ENCODE measurements at places on chromosomes 1 and 21. TPM values are rescaled to one million over a fixed set of nuclear protein-coding genes. Genes with fewer than 3 reads are reported as not detected.

DNA sequence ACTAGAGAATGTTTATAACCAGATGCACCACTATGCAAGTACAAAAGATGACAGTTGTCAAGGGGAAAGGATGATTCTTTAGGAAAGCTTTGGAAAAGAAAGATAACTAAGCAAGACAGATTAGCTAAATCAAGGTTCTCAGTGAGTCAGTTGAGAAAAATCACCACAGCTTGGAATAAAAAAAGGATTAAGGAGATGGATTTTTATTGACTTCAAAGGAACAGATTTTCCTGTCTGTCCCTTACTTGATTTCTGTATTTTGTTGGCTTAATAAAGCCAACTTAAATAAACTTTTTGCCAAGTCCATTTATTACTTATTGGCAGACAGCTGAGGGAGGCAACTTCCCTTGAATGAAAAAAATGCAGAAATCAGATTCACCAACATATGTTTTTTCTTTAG, 93.9 kb downstream of the NR5A2 start:
- no peak for DNase-seq

DNA sequence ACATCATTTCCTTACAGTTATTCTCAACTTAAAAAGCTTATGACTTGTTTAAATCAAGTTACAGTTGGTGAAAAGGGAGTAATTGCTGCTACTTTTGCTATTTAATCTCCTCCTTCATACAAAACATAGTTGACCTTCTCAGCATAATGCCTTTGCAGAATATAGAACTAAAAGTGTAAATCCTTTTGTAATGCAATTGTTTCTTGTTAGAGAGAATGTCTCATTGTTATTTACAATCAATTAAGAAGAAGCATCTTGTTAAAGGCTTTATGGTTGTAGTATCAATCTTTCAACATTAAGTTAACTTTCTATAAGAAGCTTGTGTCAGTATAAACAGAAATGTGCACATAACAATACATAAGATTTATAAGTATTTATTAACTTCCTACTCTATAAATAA, 360.7 kb downstream of the BRINP3 start:
- no peak for DNase-seq

- DNase-seq, result no peak
Observed at GRCh38 chr1:196607981-196608380, 259 bp downstream of the KCNT2 start.

- DNase-seq, result peak; percentile 69
Observed at GRCh38 chr1:109225711-109226445, 12.2 kb downstream of the SARS1 start.

DNA sequence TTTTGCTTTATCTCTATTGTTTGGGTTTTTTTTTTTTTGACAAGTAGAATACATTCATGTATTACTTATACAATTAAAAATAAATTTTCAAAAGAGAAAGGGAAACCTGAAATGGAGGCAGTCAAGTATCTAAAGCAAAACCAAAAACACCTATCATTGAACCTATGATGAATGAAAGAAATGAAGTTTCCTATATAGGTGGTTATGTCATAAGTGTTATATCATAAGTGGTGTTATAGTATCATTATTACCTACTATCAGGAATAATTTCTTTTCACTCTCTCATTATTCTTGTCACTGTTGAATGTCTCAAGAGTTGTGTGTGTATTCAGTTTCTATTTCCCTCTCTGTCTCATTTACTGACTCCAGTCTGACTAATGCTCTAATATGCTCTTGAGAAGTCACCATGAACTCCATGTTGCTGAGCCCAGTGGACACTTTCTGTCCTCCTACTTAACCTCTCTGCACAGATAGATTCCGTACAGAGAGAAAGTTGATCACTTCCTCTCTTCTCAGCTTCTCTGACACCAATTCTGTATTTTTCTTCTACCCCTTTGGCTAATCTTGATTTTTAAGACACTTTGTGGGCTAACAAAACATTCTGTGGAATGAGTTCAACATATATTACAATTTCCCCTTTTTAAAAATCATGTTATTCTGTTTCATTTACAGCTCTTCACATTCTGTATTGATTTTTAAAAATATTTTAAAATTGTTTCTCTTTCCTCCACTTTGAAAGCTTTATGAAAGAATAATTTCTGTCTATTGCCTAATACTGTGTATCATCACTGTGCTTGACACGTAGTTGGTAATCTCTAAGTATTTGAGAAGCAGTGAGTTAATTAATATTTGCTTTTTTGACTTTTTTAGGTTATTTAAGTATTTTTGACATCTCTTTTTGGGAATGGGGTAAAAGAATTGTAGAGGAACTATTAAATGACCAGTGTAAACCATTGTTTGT, 50.1 kb downstream of the RASAL2 start:
- DNase-seq, result no peak

- DNase-seq, result no peak
Observed at GRCh38 chr1:90969241-90969640, 52.6 kb downstream of the ZNF644 start.

DNA sequence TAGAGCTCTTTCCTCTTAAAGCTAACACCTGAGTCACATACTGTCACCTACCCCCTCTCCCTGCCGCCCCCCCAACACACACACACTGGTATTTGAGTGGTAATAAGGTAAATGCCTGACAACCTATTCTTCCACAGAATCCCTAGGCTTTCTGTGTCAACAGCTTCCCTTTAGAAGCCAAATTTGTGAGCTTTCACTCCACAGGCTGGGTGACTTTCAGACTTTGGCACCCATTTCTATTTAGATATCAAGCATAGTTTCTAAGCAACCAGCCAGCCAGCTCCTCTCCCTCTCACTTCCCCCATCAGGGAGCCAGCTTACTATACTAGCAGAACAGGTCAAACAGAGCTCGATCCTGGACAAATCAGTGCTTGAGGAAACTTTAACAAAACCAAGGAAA, 3.2 kb upstream of the C1orf74 start:
- peak; percentile 50 for DNase-seq

DNA sequence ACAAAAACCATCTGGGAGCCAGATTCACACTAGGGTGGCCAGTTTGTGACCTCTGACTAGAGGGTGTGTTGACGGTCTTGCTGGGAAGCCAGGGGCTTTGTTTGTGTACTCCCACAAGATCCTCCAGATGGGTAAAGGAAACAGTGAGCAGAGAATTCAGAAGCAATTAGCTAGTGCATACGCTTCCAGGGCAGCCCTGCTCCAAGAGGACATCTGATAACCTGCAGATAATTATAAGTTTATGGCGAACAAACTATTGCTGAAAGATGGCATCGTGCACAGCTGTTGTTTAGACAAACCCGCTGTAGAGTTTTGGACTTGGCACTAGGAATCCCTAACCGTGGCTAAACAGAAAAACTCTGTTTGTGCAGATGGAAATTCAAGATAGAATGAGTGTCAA, 326.4 kb downstream of the TGFB2 start:
- DNase-seq, result no peak

DNTTIP2 gene
- 47.8 TPM for total RNA-seq

TRAF3IP3 gene
- not detected for total RNA-seq

CA6 gene
- total RNA-seq, result not detected

MANEAL gene
- 47.6 TPM for total RNA-seq

PAPPA2 gene
- not detected for total RNA-seq

Data from PC-3 (cell line).